NCI-H2081 treated with DMSO at 0.1 percent for 48 hours (cell line): ENCODE measurements at places on chromosomes 4 and X.

DNA sequence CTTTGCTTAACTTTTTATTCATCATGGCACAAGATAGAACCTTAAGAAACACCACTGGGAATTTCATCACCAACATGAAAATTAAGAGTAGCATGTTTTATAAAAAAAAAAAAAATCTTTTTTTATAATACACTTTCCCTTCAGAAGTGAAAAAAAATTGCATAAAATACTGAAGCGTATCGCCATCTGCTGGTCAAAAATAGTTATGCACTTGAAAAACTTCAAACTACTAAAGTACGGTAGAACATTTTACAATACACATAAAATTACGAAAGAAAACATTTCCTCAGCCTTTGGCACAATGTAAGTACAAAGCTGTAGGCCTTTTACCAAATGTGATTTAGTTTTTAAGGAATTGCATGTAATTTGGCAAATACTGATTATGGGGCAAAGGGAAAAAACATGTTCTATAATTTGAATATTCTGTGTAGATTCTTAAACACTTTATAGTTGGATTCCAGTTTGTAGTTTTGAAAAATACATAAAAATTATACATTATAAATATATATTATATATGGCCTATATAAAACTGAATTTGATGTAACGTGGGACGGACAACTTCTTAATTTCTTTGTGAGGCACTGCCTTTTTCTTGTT lies 26.5 kb downstream of the HCCS start:
- no peak for DNase-seq

GRCh38 chr4:32417113-32417704 lies 1697.0 kb downstream of the PCDH7 start:
- no peak for DNase-seq

GRCh38 chr4:188986271-188986689 lies 847.0 kb downstream of the TRIML1 start:
- peak; percentile 74 for DNase-seq

DNA sequence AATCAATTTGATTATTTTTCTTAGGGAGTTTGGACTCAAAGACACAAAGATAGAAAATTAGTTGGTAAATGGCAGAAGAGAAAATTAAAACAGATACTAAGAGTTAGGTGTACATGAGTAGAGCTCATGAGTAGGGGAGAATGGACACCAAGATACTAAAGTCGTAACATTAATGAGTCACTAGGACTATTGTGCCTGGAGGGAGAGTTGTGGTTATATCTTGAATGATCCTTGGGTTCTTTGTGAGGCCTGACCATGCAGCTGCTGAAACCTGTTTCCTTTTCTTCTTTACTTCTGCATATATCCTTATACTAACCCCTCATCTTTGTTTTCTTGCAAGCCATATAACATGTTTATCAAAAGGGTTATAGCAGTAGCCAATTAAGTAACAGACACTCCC lies 532.8 kb downstream of the RPA4 start:
- no peak for DNase-seq

DNA sequence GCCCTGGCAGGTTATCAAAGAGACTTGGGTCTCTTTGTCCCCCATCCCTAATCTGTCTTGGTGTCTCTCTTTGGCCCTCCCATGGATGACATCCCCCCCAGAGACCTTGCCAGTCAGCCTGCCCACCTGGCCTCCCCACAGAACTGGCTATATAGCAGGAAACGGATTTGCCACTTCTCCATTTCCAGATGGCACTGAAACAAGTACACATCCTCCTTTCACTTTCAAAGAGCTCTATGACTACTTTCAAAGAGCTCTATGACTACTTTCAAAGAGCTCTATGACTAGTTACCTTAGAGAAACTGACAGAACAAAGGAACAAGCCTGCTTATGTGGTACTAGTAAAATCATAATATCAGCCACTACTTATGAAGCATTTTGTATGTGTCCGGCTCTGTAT lies 175.3 kb downstream of the MAML3 start:
- DNase-seq, result no peak

- peak; percentile 24 for DNase-seq
Measured at GRCh38 chr4:150867148-150867547, 147.9 kb downstream of the LRBA start.

DNA sequence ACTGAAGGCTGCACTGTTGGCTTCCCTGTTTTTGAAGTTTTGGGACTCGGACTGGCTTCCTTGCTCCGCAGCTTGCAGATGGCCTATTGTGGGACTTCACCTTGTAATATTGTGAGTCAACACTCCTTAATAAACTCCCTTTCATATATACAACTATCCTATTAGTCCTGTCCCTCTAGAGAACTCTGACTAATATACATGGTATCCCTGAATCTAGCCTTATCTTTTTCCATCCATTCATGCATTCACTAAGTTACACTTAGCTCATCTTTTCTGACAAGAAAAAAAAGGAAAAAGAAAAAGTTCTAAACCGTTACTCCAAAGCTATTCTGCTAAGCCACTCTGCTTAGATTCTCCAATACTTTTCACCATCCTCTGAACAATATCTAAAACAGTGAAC lies 1260.2 kb upstream of the PCDH7 start:
- no peak for DNase-seq

DNA sequence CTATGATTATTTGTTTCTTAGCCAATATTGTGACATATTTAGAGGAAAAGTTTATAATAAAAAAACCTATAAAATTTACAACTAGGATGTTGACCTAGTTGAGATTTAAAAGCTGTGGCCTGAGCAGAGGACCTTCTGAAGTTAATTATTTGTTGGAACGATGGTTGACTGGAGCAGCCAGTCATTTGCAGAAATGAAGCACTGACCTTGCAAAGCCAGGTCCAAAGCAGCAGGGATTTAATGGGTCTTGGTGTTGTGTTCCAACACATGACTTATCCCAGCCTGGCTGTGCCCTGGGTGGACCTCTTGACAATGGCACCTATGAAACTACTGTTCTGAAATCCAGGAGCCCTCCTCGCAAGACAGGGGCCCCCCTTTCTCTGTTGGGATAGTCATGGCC lies 235.2 kb downstream of the FRAS1 start:
- DNase-seq, result no peak

DNA sequence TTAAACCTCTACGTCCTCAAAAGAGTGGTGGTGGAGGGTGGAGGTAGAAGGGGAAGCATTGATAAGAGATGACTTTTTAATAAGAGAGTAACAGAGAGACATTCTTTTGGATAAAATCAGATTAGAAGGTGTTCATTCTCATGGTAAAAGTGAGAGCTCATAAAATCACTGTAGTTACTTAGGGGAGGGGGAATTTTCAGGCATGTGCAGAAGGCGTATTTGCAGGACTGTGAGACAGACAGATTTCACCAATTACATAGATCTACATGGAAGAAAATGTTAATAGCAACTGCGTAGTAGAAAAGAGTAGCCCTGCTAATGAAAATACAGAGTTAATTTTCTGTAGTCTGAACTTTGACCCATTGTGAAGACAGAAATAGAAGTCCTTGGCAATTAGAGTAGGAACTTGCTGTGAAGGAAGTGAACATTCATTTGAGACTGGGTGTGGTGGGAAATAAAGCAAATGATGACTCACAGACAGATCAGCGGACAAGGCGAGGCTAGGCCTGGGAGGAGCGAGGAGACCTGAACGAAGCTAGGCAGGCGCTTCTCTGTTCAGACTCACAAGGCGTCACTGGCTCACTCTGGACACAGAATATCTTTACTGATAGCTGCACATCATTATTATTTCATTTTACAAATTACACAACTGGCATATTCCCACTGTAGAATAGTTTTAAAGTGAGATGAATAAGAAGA lies 57.2 kb upstream of the FAM9C start:
- no peak for DNase-seq

GRCh38 chr4:129358571-129358970 lies 262.6 kb downstream of the C4orf33 start:
- no peak for DNase-seq

- no peak for DNase-seq
Measured at GRCh38 chrX:38803243-38803587, 2.0 kb downstream of the MID1IP1 start.

DNA sequence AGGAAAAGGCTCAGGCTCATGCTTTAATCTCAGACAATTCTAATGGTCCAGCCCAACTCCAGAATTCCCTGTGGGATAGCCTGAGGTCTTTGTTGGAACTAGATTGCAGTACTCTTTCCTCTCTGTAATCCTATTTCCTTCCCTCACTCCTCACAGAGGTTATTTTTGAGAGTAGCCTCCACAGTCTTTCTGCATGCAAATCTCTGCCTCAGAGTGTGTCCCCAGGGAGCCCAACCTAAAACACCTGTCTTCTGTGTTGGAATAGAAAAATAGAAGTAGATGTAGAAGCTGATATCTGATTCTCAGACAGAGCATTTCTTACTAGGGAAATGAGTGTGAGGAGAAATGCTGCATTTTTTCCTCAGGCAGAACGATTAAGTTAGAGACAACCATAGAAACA lies 915.5 kb upstream of the EPHA5 start:
- no peak for DNase-seq
